DMS53 (cell line): ENCODE measurements at places on chromosomes 2 and 18.

DNA sequence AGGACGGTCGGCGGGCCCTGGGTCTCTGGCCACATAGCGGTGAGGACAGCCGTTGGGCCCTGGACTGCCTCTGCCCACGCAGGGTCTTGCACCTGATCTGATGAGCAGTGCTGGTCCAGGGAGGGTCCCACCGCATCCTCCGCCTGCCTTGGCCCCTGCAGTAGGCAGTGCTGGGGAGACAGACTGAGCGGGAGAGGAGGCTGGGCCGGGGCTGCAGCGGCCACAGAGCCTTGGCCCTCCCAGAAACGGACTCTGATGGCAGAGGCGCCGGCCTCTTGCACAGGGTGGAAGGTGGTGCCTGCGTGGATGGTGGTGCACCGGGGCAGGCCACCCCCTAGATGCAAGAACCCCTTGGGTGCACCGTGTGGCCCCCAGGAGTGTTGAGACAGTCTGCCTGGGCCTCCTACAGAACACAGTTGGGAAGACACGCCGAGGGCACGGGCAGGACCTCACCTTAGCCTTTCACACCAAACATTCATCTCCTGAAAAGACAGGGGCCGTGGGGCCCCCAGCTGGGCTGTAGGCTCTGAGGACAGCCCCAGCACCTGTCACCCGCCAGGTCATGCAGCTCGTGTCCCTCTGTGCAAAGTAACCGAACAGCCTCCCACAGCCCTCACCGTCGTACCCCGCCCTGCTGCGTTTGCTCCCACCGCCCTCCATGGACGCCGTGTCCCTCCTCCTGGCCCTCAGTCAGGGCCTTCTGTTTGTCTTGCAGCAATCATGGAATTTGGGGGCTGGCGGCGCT lies 36.8 kb downstream of the NFATC1 start:
- no peak for DNase-seq

- peak; percentile 80 for DNase-seq
These were observed 265.4 kb upstream of the UBE2E3 start for GRCh38 chr2:180715044-180715443.

DNA sequence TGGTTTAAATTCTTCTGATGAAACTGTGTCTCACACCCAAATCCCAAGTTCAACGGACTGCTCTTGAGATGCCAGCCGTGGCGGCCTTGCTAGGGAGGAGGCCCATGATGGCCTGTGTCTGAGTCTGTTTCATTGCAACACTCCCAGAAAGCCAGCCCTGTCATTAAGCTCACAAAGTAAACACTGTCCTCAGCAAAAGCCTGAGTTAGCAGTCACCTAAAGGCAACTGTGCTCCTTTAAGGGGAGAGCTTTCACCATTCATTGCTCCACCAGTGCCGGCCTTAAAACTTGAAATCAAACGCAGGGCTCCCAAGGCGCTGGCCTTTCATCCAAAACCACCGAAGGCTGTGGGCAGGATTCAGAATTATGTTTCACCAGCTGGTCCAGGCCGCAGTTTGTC lies 42.5 kb upstream of the PPP1CB start:
- DNase-seq, result peak; percentile 7

- no peak for DNase-seq
These were observed 31.3 kb downstream of the NCK2 start for GRCh38 chr2:105775809-105776559.

DNA sequence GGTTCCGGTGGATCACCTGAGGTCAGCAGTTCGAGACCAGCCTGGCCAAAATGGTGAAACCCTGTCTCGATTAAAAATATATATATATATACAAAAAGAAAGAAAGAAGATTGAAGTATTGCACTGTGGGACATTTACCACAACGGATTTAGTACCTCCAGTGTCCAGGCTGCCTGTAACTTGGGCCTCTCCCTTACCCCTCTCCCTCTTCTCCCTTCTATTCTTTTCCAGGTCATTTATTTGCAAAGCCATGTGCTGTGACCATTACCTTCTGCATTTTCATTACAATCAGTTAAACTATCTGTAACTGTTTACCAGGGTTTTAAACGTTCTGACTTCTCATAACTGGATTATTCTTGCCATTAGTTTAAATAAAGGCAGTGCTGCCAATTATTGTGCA lies 400.9 kb upstream of the ZNF804A start:
- no peak for DNase-seq
